CD4-positive, alpha-beta T cell treated with Interleukin-4 for 1 hour (primary cell): ENCODE measurements at places on chromosomes 13 and 19.
A peak's percentile ranks its signal among the peaks of the same experiment; 100 is the strongest.

DNA sequence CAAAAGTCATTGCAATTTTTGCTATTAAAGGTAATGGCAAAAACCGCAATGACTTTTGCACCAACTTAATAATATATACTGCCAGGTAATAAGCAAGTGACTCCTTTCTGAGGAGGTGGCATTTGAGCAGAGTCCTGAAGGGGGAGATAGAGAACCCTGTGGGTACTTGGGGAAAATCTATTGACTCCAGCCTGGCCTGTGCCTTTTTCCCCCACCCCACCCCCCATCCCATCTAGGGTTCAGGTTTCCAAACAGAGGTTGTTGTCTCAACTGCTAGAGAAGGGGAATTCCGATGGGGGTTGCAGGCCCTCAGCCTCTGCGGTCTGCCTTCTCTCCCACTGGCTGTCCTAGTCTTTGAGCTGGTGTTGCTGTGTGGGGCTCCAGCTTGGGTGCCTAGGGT, 11.5 kb downstream of the S1PR2 start:
- peak; percentile 67 for DNase-seq

GRCh38 chr19:10431943-10432735, 11.8 kb downstream of the PDE4A start:
- DNase-seq: peak; percentile 82

- DNase-seq: no peak
Observed at GRCh38 chr13:113342820-113343691, 20.9 kb downstream of the GRTP1 start.

- no peak for DNase-seq
Observed at GRCh38 chr19:14580623-14581237, 2.2 kb upstream of the CLEC17A start.

DNA sequence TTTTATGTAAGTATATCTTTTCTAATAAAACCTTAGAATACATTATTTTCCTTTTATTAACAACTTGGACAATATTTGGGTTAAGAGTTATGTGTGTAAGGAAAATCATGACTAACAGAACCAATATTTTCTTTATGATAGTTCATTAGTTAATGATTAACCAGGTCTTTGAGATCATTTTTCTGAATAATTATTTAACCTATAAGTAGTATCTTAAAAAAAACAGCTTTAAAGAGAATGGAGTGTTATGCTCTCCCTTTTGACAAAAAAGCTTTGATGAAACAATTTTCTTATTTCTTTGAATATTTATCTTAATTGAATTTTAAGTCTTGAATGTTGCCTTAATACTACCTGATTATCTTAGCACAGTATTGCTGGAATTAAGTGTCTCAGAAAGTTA, 3.8 kb downstream of the SLAIN1 start:
- DNase-seq: no peak
